Amniotic epithelial cell (primary cell): ENCODE measurements at places on chromosomes 5 and 9.

- DNase-seq = no peak
Observed at GRCh38 chr5:148043705-148044104, 20.1 kb upstream of the SPINK5 start.

- no peak for DNase-seq
Observed at GRCh38 chr5:11955331-11955730, 51.1 kb upstream of the CTNND2 start.

DNA sequence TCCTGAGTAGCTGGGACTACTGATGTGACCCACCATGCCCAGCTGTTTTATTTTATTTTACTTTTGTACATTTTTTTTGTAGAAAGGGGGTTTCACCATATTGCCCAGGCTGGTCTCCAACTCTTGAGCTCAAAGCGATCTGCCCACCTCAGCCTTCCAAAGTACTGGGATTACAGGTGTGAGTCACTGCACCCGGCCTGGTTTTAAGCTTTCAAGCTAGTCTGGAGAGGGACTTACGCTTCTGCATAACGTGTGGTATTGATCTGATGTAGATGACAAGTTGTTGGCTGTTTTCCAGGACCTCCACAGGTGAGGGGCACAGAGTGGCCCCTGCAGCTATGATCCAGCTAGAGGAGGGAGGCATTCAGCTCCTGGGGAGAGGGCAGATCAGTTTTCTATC lies 6.8 kb upstream of the CCL21 start:
- no peak for DNase-seq

DNA sequence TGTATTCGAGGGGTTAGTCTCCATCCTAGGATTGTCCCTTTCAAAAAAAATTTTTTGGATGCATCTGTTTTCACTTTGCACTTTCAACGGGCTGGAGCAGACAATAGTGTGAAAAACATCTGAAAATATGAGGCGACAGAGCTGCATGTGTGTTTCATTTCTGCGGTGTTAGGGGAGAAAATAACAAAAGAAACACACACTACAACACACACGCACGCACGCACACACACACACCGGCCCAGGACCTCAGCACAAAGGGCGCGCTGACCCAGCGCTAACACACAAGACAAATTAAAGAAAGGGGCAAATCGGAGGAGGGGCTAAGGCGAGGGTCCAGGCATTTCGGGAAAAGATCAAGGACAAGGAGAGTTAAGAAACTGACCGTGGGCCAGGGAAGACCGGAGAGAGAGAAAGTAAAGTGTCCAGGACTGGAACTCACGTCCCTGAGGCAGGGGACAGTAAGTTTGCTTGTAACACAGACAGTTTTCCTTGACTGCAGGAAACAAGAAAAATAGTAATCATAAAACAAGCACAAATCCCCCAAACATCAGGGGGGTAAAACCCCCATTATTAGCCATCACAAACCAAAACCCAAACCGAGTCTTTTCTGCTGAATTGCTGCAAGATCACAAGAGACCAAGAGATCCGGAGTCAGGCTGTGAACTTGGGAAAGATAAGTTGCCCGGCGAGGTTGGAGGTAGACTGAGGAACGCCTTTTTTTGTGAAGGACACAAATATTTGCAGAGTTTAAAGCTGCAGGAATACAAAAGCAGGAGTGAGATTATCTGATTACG lies 302.1 kb downstream of the PARP8 start:
- DNase-seq = no peak

GRCh38 chr9:137516144-137516917 lies 33.9 kb downstream of the PNPLA7 start:
- no peak for DNase-seq

DNA sequence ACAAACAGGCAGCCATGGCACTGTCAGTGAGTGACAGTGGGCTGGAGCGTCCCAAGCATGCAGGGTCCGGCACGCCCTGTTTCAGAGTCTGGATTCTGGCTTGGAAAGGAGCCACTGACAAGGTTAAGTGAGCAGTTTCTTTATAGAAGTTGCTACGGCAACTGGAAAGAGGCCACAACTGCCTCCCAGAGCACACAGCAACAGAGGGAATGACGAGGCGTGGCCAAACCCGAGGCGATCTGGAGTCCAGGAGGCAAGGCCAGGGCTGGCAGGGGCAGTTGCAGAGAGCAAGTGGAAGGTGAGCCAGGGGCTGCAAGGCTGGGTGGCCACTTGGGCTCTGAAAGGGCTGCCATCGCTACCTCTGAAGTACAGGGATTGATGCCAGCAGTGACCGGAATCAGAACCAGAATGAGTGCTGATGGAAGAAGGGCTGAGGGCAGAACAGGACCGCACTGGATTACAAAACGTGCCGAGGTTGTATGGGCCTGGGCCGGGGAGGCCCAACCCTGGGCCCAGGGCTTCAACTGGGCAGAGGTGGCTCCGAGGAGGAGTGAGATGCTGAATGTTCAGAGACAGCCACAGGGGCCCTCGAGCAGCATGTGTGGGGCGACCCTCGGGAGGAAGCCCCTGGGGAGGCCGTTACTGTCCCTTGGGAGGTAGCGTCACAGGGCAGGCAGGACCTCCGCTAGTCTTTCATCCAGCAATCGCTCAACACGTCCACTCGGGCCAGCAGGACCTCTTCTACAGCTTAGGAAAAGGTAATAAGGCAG lies 4.6 kb downstream of the MRPL41 start:
- peak; percentile 24 for DNase-seq

GRCh38 chr5:179306191-179307012 lies 38.9 kb downstream of the ADAMTS2 start:
- peak; percentile 19 for DNase-seq

- no peak for DNase-seq
Observed at GRCh38 chr9:87498811-87499360, 1.2 kb downstream of the DAPK1 start.

GRCh38 chr5:18799482-18800128 lies 1165.3 kb downstream of the TAF11L14 start:
- DNase-seq = no peak

DNA sequence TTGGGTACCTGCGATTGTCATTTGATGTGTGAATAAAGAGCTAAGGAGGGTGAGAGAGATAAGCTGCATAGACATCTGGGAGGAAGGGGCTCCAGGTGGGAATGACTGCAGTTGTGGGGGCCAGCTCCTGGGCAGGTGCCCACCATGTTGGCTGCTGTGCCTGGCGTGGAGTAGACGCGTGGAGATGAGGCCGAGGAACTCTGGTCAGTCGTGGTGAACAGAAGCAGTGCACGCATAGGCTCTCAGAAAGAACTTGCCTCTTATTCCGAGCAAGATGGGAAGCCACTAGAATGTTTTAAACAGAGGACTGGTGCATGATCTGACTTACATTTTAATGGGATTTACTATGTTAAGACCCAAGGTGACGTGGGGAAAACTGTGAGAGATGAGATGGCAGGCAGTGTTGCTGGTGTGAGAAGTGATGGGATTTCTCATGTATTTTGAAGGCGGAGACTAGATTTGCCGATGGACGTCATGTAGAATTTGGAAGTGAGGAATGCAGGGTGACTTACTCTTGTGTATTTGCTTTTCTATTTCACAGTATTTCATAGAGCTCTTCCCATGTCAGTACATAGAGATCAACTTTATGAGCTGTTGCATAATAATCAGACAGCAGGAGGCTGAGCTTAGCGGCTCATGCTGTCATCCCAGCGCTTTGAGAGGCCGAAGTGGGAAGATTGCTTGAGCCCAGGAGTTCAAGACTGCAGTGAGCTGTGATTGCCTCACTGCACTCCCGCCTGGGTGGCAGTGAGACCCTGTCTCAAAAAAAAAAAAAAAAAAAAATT lies 71.1 kb downstream of the EHMT1 start:
- DNase-seq = peak; percentile 92

DNA sequence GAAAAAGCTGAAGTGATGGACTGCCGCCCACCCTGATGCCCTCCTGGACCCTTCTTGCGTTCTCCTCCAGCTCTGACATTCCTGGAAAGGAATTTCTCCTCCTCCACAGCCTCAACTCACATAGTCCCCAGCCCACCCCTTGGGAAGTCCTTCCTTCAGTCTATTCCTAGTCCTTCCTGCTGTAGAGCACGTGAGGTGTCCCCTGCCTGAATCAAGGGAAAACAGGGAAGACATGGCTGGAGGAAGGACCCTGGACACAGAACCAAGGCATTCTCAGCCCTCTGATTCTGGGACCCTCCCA lies 3.7 kb downstream of the ARID3C start:
- DNase-seq = no peak

- peak; percentile 3 for DNase-seq
Observed at GRCh38 chr5:154118893-154119336, 71.6 kb upstream of the GALNT10 start.

GRCh38 chr5:147170603-147171002 lies 64.2 kb upstream of the STK32A start:
- no peak for DNase-seq

DNA sequence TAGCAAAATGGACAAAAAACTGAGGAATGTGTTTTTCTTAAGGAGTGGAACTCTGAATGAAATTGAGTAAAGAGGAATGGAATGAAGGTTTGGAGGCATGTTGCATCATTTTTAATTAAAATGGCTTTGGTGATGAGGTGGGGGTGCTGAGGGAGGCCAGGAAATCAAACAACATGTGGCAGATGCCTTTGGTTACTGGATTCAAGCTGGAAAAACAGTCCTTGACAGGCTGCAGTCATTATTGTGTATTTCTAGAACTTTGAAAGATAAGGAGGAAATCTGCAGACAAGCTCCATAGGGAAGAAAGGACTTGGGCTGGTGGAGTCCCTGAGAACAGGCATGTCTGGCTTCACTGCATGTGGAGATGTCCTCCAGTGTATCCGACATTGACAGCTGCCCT lies 203.5 kb upstream of the HAPLN1 start:
- DNase-seq = peak; percentile 31

DNA sequence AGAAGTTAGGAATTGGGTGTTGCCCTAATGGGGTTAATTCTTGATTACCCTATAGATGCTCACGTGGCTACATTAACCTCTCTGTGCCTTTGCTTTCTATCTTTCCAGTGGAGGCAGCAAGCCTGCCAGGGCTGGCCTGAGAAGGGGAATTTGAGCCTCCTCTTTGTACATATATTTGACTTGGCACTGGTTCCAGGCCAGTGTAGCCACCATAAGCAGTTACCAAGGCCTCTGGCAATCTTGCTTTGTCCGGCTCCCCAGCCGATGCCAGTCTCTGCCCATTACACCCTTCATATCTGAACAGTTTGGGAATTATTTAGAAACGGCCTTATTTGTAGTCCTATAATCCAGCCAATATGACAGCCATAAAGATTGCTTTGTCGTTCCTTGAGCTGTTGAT lies 58.6 kb upstream of the PPARGC1B start:
- no peak for DNase-seq

GRCh38 chr9:70883056-70883455 lies 238.4 kb downstream of the TRPM3 start:
- DNase-seq = peak; percentile 11

GRCh38 chr5:133242221-133242835 lies 190.5 kb downstream of the HSPA4 start:
- DNase-seq = no peak

DNA sequence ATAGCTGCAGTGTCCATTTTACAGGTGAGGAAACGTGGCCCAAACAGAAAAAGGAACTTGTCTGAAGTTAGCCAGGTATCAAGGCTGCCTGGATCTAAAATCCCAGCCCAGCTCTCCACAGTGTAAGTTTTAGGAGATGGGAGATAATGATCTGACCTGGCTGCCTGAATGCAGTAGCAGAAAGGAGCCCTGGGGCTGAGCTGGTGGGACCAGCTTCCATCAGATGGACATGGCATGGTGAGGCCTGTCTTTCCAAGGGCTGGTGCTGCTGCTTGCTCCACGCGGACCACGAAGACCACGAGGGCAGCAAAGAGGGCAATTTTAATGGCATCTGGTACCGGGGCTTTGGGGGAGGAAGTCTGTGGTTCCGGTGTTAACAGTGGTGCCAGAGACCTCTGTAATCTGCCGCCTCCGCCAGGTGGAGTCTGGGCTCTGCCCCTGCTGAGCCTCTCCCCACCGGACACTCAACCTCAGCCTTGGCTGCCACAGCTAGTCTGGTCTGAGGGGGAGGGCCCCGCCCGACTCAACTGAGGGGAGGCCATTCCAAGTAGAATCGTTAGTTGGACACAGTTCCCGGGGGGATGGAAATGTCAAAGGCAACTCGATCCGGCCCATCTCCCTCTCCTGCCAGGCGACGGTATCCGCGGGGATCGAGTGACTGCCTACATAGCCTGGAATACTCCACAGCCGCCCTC lies 650 bp downstream of the MYORG start:
- DNase-seq = peak; percentile 11

DNA sequence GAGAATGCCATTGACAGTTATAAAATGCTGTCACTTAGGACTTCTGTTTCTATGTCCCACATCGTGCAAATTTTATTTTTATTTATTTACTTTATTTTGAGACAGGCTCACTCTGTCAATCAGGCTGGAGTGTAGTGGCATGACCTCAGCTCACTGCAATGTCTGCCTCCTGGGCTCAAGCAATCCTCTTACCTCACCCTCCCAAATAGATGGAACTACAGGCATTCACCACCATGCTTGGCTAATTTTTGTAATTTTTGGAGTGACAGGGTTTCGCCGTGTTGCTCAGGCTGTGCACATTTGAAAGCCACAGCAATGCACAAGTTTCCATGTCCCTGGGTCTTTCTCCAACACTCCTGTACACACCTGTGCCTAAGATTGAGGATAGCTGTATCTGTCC lies 51.8 kb downstream of the ADAMTS16 start:
- DNase-seq = no peak

GRCh38 chr9:29211580-29212396 lies 1638.5 kb upstream of the C9orf72 start:
- no peak for DNase-seq
